Inflammatory macrophage treated with lipopolysaccharide for 4 hours (primary cell): ENCODE measurements at places on chromosomes 13 and 19.
A peak's percentile ranks its signal among the peaks of the same experiment; 100 is the strongest.

- peak; percentile 27 for DNase-seq
Observed at GRCh38 chr13:72839831-72840426, 58.0 kb downstream of the PIBF1 start.

- DNase-seq: no peak
Observed at GRCh38 chr19:28815257-28815656, 397.7 kb downstream of the UQCRFS1 start.

DNA sequence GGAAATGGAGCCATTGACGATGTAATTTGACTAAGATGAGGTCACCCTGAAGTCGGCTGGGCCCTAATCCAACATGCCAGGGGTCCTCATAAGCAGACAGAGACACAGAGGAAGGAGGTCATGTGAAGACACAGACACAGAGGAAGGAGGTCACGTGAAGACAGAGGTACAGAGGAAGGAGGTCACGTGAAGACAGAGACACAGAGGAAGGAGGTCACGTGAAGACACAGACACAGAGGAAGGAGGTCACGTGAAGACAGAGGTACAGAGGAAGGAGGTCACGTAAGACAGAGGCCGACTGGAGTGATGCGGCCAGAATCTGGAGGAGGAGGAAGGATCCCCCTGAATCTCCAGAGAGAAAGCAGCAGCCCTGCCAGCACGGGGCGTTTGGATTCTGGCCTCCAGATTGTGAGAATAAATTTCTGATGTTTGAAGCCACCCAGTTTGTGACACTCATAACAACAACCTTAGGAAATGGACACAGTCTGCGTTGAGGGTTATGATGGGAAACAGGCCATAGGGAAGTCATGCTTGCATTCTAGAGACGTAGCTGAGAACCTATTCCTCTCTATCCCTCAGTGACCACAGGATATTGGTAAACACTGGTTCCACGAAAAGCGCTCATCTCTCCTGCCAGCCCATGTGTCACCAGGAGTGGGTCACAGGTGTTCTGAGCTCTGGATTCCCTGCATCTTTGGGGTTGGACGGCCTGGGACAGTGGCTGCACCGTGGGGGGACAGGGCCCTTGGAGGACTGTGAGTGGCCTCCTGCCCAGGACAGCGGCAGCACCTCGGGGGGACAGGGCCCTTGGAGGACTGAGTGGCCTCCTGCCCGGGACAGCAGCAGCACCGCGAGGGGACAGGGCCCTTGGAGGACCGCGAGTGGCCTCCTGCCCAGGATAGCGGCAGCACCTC is 108.5 kb downstream of the SOX1 start:
- no peak for DNase-seq

DNA sequence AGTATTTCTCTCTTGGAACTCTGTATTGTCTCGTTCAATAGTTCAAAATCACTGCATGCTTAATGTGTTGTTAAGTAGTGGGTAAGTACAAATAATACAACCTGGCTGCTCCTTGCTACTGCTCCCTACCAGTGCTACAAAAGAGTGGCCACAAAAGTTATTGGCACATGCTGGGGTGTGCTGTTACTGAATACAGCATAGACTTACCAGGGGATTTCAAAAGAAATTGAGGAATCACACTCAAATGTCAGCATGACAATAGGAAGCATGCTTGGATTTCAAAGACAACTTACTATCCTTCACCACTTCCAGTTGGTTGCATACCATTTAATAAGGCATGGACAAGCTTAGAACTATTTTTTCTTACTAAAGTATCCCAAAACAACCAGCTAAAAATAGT is 1041.3 kb upstream of the SPRY2 start:
- no peak for DNase-seq

DNA sequence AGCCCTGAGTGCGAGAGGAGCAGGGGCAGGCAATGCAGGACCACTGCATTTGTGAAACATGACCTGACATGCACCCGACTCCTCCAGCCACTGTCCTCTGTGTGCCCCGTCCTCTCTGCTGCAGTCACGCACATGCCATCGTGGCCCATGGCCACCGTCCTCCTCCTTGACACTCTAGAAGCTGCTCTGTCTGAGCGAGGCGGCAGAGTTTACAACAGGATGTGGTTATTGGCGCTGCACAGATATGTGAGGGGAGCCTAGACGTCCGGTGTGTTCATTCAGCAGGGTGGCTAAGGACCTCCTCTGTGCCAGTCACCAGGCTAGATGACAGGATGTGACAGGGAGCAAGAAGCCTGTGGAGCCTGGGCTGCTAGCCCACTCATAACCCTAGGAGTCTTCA is 277.8 kb downstream of the FOXO1 start:
- no peak for DNase-seq

DNA sequence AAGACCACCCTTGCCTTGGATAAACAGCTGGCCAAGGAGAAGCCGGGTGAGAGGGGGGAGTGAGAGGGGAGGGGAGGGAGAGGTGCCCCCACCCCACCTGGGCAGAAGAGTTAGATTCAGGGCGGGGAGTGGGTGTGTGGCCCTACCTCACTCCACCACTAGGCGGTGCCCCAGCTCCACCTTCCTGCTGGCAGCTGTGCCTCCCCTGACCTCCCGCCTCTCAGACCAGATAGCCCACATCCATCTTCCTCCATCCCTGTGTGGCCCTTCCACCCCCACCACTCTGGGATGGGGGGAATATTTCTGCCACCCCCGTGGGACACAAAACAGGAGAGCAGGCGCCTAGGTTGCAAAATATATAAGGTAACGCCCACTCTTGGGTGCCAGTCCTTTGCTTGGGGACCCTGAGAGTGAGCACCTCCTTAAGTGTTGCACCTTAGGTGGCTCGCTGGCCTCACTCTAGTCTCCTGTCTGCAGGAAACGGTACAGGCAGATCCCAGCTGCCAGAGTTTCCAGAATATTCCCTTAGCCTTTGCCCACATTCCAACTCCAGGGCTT is 13.8 kb upstream of the EHD2 start:
- DNase-seq: peak; percentile 40

DNA sequence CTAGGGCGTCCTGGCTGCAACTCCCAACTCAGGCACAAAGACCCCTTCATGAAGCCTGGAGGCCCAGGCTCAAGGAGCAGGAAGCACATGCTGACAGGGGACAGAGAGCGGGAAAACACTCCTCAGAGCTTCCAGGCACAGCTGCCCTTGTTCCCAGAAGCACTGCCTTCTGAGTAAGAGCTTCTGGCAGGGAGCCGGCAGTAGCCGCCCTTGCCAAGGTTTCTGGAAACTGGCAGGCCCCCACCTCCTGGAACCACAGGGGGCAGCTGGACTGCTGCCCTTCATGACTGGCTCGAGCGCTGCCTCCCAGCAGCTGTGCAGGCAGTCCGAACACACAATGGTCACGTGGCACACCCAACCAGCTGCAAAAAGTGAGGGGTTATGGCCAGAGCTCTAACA is 33.6 kb upstream of the EPHX3 start:
- DNase-seq: no peak

DNA sequence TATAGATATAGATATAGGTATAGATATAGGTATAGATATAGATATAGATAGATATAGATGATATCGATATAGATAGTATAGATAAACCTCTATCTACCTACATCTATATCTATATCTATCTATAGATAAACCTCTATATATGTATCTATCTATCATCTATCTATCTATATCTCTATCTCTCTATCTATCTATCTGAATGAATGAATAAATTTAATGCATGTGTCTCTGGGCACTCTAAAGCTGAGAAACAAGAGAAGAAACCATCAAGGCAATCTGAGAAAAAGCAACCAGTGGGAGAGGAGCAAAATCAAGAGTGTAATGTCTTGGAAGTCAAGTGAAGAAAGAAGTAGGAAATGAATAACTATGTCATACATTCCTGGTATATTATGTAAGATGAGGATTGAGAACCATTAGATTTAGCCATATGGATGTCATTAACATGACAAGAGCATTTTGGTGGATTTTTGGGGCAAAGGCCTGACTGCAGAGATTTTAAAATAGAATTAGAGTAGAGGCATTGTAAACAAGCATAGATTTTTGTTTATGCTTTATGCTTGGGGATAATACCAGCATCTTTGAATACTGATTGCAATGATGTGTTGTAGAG is 1262.7 kb upstream of the MIR17HG start:
- no peak for DNase-seq

DNA sequence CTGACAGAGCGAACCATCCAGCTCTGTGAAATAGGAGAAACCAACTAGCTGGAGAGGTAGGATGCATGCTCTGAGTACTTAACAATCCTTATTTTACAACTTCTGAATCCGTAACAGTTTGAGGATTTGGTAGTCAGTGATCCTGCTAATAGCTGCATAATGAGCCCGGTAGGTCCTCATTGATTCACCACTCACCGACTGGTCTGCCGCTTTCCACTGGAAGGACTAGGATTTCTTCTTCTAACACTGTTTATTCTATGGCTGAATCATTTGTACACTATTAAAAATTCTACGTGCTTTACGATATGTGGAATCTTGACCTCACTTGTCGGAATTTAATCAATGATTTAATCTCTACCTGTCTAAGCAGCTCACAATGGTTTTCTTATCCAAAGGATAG is 33.9 kb downstream of the SPATA13 start:
- DNase-seq: no peak
